Fibroblast of the aortic adventitia (primary cell): ENCODE measurements at places on chromosomes 13 and 19.
A peak's percentile ranks its signal among the peaks of the same experiment; 100 is the strongest.

GRCh38 chr13:100860866-100861265 is 186.3 kb upstream of the TMTC4 start:
- DNase-seq: no peak

DNA sequence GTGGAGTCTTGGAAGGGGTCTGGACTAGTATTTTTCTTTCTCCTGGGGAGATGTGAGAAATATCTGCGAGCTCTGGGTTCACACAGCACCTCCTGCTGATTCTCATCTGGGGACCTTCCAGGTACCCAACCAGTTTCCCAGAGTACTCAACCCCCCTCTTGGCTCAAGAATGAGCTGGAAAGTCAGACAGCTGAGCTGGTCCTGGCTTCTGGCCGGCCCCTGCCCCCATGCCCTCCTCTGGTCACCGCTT is 2.2 kb upstream of the PDE4A start:
- no peak for DNase-seq

DNA sequence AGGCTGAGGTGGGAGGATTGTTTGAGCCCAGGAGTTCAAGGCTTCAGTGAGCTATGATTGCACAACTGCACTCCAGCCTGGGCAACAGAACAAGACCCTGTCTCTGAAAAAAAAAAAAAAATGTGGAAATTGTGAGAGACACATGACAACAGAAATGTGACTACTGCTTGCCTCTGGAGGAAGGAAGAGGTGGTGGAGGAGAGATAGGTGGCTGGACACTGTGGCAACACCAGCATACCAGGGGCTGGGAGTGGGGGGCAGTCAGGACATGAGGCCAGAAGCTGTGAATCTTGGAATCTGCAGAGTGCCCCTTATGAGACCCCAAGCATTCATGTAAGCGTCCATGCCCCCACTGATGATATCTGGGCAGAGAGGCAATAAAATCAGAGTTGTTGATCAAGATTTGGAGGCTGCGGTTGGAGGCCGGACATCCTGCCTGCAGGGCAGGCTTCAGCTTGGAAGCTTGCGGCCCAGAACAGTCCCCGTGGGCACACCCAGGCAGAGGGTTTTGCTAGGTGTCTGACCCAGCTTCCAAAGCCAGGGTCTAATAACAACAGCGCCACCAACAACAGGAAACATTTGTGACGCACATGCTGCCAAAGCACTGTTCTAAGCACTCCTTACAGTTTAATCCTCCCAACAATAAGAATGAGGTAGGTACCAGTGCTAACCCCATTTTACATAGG is 16.9 kb downstream of the FAM187B start:
- DNase-seq: no peak

DNA sequence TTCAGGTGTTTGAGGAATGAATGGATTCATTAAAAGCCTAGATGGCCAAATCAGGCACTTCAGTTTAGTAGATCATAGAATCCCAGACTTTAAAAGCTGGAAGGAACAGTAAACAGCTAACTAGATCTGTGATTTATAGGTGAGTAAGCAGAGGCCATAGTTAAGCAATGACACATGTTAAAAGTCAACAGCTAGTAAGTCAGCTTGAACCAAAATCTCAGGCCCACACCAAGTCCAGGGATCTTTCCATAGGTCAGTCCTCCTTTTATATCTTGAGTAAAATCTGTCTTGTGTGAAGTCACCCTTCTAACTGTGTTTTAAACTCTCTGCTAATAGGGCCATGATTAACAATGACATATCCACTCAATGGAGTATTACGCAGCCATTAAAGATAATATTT is 275.5 kb upstream of the SOX21 start:
- peak; percentile 14 for DNase-seq

DNA sequence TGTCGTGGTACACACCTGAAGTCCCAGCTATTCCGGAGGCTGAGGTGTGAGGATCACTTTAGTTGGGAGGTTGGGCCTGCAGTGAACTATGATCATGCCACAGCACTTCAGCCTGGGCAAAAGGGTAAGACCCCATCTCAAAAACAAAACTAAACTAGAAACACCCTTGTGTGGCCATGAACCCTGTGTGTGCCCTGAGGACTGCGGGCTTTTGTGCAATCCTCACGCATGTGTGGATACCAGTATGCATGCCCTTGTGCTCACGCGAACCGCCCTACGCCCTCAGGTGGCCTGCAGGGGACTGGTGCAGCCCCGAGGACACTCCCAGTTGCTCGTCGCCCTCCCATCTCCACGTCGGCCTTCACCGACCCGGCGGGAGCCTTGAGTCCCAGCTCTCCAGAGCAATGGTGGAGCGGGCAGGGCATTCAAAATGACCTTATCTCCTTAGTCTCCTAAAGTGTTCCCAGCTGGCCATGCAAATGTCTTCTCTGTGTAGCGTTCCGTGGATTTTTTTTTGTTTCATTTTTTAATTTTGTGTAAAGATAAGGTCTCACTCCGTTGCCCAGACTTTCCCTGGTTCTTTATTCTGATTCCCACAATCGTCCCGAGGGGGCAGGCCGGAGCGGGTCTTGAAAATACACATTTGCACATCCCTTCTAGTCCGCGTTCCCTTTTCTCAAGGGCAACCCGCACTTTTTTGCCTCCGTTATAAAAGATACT is 868 bp upstream of the EGLN2 start:
- DNase-seq: peak; percentile 50

- DNase-seq: no peak
These were observed 24.2 kb upstream of the UFM1 start for GRCh38 chr13:38325426-38325825.
